ENCODE measurements at places on chromosomes 3 and 15.

GRCh38 chr15:74951006-74951405 lies 5.6 kb downstream of the RPP25 start:
- DNase-seq, result no peak

DNA sequence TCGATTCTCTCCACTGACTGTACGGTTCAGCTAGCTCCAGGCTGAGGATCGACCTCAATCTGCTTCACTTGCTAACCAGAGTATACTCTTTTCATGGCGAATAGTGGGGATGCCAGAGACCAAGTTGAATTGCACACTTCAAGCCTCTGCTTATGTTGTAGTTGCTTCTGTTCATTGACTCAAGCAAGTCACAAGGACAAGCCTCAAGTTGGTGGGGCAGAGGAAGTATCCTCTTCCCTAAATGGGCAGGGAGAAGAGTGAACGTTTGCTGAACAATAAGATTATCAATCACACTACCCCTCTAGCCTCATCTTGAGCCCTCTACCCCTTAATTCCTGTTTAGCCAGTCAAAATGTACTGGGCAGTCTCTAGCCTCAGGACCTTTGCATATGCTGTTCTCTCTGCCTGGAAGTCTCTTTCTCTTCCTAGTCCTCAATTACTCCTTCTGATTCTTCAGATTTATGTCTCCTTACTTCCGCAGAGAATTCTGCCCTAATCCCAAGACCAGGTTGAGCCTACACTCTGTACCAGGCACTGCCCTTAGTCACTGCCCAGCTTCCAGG lies 390.4 kb upstream of the PROK2 start:
- no peak for DNase-seq

- DNase-seq, result no peak
These were observed 17.3 kb upstream of the SLC28A2 start for GRCh38 chr15:45234562-45235235.

DNA sequence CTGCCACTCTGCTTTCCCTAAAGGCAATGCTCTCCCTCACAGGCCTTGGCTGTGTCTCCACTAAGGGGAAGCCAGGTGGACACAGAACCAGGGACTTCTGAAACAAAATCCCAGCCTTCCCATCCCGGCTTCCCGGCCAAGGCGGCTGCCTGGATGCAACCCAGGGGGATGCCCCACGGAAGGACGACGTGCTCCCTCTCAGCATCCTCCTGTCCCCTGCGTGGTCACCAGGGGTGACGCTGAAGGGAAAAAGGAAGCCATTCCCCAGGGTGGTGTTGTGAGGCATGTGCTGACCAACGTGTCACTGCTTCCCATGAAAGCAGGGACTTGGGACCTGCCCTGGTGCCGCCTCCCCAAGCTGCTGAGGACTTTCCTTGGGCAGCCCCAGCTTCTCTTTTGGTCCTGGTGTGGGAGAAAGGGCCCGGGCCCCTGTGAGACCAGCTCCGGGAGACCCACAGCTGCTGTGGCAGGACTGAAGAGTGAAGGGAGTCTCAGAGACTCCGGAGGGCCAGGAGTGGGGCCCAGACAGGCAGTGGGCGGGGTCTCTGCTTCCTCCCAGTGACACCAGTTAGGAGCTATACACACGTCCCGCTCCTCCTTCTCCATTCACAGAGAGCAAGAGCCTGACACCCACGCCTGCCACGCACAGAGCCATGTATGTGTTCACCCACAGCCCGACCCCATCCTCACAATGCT lies 139.2 kb downstream of the NUP210 start:
- no peak for DNase-seq

GRCh38 chr3:141093971-141094684 lies 43.0 kb downstream of the SPSB4 start:
- no peak for DNase-seq

GRCh38 chr15:66850078-66850991 lies 148.3 kb downstream of the SMAD6 start:
- DNase-seq, result no peak

DNA sequence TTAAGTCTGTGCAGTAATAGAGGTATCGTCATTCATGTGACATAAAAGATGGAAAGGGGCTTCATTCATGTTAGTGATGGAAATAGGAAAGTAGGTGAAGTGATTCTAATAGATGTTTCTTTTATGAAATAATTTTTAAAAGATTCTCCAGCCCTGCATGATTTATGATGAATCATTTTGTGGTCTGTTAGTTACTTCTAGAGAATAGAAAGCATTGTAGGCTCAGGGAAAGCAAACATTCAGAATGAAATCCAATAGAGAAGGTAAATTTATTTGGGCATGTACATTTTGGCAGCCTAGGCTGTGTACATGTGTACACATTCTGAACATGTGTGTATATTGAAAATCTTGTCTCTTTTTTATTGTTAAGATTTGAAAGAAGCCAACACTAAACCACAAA lies 23.1 kb downstream of the PPARG start:
- no peak for DNase-seq

- peak; percentile 59 for DNase-seq
These were observed 36.0 kb downstream of the PHLDB2 start for GRCh38 chr3:111895071-111895470.

GRCh38 chr15:90469723-90470122 lies 60.0 kb upstream of the CRTC3 start:
- no peak for DNase-seq

DNA sequence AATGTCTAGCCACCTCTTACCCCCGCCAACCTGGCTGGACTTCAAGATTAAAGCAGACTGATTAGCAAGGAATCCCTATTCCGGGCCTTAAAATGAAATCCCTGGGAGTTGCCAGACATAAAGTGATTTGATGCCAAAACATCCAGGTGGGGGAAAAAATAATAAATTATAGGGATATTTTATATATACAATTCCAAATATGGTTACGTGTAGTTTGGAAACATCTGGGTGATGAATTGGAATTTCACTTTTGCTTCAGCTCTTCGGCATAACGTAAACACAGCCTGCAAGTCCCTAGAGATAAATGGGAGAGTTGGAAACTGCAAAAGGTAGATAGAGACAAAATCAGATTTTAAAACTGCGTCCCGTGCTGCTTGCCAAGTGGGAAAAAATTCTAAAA lies 545.5 kb upstream of the MDFIC2 start:
- no peak for DNase-seq

- peak; percentile 83 for DNase-seq
These were observed 44.8 kb downstream of the LHFPL4 start for GRCh38 chr3:9508781-9509180.

- no peak for DNase-seq
These were observed 20.0 kb upstream of the GRIP2 start for GRCh38 chr3:14560110-14560509.

GRCh38 chr15:41585127-41586047 lies 26.4 kb downstream of the TYRO3 start:
- peak; percentile 83 for DNase-seq

DNA sequence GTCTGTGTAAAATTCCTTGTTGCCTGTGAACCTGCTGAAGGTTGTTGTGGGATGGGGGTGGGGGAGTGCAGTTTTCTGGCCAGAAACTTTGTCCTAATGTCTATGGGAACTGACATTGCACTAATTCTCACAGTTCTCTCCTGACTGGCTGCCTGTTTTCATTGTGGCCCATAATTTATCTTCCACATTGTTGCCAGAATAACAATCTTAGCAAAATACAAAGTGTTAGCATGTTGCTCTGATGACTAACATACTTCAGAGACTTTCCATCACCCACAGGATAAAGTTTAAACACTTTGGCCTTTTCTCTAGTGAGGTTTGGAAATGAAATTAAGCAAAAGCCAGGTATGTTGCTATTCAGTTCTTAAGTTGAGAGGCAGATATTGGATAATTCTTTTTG lies 81.4 kb upstream of the TBC1D5 start:
- DNase-seq, result no peak

GRCh38 chr3:119937229-119937628 lies 155.3 kb downstream of the NR1I2 start:
- DNase-seq, result no peak

DNA sequence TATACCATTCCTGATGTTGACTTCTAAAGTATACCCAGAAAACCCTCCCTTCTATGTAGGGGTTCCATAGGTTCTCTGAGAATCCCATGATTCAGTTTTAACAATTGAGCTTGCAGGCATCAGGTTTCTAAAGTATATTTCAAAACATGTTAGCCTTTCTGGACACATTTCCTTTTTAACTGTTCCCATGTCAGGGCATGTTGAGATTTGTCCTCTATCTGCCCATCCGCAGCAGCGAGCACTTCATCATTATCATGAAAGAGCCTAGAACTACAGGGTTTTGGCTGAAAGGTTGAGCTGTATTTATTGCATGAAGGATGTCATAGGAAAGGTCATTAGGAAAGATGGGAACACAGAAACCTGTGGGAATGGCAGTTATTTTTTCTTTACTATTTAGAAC lies 201.1 kb upstream of the BHLHE40 start:
- no peak for DNase-seq

DNA sequence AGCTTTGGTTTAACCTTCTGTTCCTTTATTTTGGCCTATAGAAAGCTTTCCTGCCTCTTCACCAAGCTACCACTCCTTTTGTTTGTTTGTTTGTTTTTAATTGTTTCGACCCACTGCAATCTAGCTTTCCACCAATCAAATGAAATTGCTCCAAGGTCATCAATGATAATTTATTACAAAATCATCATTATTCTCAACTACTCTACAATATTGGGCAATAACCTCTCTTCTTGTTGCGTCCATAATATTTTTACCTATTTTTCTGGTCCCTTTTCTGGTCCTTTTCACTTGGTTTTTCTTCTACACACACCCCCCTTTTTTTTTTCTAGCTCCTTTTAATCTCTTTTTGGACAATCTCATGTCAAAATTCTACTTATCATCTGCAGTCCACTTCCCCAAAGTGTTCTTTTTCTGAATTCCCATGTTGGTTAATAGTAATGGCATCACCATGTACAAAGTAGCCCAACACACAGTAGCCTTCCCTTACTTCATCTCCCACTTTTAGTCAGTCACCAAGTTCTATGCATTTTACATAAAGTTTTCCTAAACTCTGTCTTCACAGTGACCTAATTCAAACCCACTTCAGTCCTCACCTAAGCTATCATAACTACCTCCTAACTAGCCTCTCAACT lies 11.0 kb upstream of the ANKRD28 start:
- DNase-seq, result no peak

GRCh38 chr3:111862415-111862814 lies 3.4 kb downstream of the PHLDB2 start:
- DNase-seq, result no peak

- no peak for DNase-seq
These were observed 91.3 kb downstream of the PDE8A start for GRCh38 chr15:85072917-85073316.

- DNase-seq, result no peak
These were observed 157.8 kb upstream of the SNTN start for GRCh38 chr3:63494646-63495045.

- DNase-seq, result no peak
These were observed 8.0 kb downstream of the MBNL1 start for GRCh38 chr3:152276681-152277080.

DNA sequence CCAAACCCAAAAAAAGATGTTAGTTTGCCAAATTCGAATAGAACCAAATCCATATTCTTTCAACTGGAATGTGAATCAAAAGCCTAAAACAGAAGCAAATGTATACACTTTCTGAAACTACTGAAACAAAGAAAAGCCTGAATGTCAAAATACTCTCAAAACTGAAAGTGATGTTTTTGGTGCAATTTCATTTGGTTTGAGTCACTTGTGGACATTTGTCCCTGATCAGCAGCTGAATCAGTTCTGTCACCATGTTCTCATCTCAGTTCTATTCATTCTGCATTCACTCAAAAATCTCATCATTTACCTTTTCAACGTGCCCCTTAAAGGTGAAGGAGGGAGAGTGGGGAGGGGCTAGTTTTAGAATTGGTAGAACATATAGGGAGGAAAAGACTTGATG lies 266.8 kb downstream of the ABHD5 start:
- no peak for DNase-seq

DNA sequence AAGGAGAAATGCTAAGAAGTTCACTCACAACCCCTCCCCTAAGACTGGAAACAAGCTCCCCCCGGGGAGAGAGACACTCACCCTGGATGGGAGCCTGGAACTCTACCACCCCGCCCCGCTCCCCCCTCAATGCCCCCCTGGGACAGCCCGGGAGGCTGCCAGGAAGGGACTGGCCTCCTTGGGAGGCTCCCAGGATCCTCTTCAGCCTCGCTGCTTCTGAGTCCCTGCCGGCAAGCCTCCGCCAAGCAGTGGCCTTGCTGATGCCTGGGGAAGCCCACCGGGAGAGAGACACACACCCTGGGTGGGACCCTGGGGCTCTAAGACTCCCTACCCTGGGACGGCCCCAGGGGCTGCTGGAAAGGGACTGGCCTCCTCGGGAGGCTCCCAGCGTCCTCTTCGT lies 33.4 kb downstream of the CPEB1 start:
- peak; percentile 2 for DNase-seq

DNA sequence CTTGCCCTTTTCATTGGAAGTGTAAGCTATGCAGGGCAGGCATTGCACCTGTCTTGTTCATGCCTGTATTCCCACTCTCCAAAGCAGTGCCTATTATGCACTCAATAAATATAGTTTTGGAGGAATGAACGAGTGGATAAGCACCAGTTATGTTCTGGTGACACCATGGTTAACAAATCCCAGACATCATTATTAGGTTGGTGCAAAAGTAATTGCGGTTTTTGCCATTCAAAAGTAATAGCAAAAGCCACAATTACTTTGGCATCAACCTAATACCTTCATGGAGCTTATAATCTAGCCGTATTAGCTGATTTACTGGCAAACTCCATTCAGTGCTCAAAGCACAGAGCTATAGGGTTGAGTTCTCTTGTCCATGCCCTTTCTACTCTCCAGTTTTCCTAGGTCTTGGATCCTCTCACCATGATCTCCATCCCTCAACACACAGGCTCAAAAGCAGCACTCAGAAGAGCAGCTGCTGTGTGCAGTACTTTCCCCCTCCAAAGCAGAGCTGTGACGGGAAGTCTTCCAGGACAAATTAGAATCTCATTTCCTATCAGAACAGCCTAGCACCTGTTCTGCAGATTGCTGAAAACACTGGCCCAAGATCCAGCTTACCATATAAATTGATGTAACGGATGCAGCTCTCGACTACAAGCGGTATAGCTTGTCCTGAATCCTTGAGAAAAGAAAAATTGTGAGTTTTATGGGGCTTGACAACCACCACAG lies 63.2 kb upstream of the RAD18 start:
- DNase-seq, result no peak

GRCh38 chr3:49967291-49967690 lies 27.3 kb downstream of the RBM6 start:
- no peak for DNase-seq

DNA sequence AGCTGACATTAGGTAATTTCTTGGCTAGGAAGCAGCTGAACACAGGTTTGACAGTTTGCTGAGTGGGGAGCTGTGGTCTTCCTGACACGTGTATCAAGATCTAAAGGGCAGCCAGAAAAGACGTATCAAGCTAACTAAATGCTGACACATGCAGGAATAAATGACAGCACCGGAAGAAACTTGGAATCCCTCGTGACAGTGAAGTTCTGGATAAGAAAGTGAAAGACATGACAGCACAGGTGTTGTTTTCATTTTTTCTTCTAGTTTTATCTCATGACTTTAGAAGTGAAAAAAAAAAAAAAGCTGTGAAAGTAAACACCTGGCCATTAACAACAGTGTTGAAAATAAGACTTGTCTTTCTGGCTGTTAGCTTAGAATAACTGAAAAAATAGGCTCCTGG lies 48.7 kb downstream of the FGF7 start:
- DNase-seq, result no peak

GRCh38 chr3:141845407-141846049 lies 30.9 kb upstream of the ATP1B3 start:
- DNase-seq, result peak; percentile 67
